Peyer's patch (tissue), 4 donors: ENCODE measurements at places on chromosomes 3 and 15.

GRCh38 chr15:77753939-77754338, 121.2 kb upstream of the LINGO1 start:
- no peak for DNase-seq

GRCh38 chr3:15284121-15284889, 48.1 kb downstream of the SH3BP5 start:
- DNase-seq = no peak

- no peak for DNase-seq
Observed at GRCh38 chr15:97661796-97662195, 298.7 kb upstream of the ARRDC4 start.

GRCh38 chr15:49918121-49918520, 200.9 kb downstream of the ATP8B4 start:
- DNase-seq = no peak

- DNase-seq = no peak
Observed at GRCh38 chr3:128236657-128237056, 83.4 kb downstream of the EEFSEC start.

- DNase-seq = peak; percentile 67
Observed at GRCh38 chr15:81023483-81024264, 23.0 kb downstream of the TLNRD1 start.

DNA sequence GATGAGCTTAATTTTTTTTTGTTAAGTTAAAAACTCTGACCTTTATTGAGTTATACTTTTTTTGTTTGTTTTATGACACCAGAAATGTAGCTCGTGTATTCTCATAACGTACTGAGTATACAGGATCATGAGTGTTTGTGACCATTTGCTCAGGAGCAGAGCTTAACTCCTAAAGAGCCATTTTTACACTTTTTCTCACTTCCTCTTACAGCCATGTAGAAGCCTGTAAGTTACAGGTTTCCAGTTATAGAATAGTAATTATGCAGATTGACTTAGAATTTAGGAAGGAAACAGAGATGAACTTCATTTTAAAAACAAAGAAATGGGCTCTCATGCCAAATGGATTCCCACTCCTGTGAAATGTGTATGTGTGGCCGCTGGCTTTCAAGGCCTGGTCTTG, 151.7 kb downstream of the MCTP2 start:
- DNase-seq = no peak

DNA sequence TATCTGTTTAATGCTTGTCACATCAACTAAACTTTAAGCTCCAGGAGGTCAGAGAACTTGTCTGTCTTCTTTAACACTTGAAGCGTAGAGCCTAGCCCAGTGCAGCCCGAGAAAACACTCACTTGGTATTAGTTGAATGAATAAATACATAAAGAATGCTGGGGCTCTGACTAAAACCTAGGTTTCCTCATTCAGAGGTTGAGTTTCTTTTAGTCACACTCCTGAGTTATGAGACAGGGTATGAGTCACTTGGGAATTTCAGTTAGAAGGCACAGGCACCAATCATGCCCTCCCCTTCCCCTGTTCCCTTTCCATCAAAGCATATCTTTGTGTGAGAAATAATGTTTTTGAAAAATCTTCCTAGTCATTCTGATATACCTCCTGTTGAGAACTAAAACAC, 589.8 kb upstream of the DPPA4 start:
- DNase-seq = no peak
